ENCODE measurements at places on chromosomes 5 and 9.

GRCh38 chr5:135683189-135683588 is 104.4 kb upstream of the CXCL14 start:
- no peak for DNase-seq

DNA sequence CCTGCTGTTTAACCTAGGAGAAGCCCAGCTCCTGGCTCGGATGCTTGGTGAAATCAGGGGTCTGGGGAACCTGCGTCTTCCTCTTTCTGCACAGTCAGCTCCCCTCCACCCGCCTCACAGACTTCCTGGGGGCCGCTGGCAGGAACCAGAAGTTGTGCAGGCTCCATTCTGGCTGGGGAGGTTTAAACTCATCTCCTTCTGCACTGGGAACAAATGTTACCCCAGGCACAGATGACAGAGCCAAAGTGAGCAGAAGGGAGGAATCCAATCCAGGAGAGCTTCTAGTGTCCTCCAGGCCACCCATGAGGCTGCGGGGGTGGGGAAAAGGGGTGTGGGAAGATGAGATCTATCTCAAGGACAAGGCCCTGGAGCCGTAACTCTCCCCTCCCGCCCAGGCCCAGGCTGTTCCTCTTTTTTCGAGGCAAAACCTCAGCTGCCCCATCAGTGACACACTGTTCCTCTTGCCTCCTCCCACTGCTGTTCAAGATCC is 31.2 kb downstream of the KCNMB1 start:
- DNase-seq = no peak

DNA sequence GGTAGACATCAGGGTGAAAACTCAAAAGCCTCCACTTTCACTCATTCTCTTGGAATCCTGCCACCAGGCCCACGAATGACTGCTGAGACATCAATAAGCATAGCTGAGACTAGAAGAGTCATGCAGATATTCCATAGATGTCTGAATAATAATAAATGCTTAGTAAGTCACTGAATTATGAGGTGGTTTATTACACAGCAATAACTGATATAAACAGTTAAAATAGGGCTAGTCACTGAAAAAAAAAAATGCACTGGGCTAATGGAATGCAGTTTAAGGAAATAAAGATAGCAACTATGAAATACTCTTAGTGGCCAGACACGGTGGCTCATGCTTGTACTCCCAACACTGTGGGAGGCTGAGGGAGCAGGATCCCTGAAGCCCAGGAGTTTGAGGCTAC is 262.8 kb upstream of the CDH6 start:
- no peak for DNase-seq

GRCh38 chr9:120734607-120735410 is 20.5 kb upstream of the MEGF9 start:
- DNase-seq = no peak

DNA sequence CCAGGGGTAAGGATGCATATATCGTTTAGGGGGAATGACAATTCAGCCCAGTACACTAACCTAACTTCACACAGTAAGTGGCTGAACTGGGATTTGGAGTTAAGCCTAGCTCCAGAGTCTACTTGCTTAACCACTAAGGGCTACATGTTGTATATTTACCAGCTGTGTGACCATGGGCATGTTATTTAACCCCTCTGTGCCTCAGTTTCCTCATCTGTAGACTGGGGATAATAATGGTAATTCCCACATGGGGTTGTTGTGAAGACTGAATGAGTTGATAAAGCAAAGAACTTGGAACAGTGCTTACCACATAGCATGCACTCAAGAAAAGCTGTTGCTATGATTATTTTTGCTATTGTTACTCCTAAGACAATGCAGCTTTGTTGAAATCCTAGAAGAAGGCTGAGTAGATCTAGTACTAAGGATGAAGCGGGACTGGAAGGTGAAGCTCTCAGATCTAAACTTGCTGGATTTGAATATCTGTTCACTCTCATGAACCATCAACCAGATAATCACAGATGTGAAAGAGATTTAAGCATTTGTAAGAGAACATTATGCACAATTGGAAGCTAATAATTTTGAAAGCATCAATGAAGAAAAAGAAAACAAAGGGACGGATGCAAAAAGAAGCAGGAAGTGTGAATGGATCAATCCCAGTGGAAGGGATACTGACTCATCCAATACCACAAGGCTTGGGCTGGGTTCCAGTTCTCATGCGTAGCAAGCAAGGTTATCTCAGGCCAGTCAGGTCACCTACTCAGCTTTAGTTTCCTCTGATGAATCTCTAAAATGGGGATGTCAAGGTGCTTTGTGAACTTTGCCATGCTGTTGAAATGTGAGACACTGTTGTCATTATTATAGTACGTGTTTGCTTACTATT is 78.5 kb upstream of the TBC1D2 start:
- no peak for DNase-seq

GRCh38 chr5:148843510-148844318 is 17.3 kb downstream of the ADRB2 start:
- DNase-seq = no peak

- DNase-seq = no peak
These were observed 1664.5 kb downstream of the EFNA5 start for GRCh38 chr5:106006242-106006641.

- peak; percentile 18 for DNase-seq
These were observed 92.7 kb downstream of the SV2C start for GRCh38 chr5:76175821-76176403.

- DNase-seq = no peak
These were observed 6.5 kb downstream of the HIGD2A start for GRCh38 chr5:176394881-176395675.

DNA sequence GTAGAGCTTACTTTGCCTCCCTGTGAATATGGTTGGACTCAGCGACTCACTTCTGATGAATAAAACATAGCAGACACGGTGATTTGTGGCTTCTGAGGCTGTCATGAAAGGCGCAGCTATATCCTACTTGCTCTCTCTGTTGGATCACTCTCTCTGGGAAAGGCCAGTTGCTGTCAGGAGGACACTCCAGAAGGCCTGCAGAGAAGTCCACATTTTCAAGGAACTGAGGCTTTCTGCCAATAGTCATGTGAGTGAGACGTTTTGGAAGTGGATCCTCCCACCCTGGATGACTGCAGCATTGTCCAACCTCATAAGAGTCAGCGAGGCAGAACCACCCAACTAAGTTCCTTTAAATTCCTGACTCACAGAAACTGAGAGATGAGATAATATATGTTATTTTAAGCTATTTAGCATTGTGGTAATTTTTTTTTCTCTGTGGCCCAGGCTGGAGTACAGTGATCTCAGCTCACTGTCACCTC is 156.0 kb upstream of the MAST4 start:
- DNase-seq = no peak

DNA sequence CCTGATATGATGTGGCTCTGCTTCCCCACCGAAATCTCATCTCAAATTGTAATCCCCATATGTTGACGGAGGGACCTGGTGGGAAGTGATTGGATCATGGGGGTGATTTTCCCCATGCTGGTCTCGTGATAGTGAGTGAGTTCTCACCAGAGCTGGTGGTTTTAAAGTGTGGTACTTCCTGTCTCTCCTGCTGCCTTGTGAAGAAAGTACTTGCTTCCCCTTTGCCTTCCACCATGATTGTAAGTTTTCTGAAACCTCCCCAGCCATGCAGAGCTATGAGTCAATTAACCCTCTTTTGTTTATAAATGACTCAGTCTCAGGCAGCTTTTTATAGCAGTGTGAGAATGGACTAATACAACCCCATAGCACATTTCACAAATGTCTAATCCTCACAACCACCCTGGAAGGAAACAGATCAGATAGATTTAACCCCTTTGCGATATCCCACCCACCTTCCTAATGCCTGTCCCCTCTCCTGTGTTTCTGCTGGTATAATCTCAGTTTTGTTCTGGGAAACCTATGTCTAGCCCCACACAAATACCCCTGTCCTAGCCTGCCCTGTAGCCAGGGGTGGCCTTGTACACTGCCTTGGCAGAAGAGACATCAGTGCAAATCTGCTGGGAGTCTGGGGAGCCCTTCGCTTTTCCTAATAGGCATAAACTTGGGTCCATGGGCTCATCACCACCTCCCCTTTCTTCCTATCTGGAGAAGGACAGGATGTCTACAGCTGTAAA is 157.0 kb upstream of the RAI14 start:
- no peak for DNase-seq

DNA sequence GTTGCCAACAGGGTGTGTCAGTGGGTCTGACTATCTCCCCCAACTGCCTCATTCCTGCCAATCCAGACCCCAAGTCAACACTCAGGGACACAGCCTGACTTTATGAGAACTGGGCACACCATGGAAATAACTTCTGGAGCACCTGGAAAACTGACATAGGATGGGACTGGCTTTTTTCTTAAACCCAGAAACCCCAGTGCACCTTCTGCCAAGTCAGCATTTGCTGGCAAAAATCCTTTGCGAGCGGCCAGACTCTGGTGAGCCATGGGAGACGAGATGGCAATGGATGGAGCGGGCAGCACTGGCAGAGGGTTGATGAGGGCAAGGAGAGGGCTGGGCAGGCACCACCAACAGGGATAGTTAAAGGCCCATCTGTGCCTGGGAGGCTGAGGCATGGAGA is 114.4 kb upstream of the OSMR start:
- no peak for DNase-seq

- no peak for DNase-seq
These were observed 13.1 kb downstream of the NR6A1 start for GRCh38 chr9:124758061-124758460.

DNA sequence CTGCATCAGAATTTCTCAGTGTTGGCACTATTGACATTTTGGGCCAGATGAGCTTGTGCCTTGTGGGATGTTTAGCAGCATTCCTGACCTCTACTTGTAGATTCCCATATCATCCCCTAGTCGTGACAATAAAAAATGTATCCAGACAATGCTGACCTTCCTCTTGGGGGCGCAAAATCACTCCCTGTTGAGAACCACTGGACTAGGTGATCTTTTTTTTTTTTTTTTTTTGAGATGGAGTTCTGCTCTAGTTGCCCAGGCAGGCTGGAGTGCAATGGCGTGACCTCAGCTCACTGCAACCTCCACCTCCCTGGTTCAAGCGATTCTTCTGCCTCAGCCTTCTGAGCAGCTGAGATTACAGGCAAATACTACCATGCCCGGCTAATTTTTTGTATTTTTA is 22.6 kb downstream of the STXBP1 start:
- no peak for DNase-seq

DNA sequence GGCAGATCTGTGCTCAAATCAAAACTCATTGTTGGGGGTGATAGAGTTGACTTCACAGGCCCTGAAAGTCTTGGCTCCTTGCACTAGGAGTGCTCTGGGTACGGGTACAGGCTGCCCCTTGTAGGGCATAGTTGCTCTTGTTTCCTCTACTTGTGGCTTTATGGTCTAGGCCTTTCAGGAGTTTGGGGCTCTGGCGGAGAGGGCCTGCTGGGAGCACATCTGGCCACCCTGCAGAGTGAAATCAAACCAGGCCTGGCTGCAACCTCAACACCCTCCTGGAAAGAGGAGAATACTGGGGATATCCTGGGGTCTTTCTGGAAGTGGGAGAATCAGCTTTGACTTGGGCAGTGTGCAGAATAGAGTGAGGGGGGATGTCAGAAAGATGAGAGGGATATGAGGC is 1.5 kb downstream of the TGFBI start:
- DNase-seq = no peak

DNA sequence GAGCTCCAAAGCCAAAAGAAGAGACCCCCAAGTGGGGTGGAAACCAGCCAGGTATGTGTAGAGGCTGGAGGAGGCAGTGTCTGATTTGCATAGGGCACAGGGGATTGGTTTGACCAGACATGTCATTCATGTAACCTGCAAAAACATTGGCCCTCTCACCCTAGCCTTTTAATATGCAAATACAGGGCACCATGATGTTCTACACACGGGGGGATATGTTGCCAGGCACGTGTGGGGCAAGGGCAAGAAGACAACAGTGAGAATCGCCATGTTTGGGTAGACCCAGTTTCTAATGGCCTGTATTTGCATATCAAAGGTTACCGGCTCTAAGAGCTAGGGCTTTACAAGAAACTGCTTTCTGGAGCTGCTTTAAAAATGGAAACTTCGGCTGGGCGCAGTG is 208.9 kb downstream of the GOLPH3 start:
- peak; percentile 47 for DNase-seq

DNA sequence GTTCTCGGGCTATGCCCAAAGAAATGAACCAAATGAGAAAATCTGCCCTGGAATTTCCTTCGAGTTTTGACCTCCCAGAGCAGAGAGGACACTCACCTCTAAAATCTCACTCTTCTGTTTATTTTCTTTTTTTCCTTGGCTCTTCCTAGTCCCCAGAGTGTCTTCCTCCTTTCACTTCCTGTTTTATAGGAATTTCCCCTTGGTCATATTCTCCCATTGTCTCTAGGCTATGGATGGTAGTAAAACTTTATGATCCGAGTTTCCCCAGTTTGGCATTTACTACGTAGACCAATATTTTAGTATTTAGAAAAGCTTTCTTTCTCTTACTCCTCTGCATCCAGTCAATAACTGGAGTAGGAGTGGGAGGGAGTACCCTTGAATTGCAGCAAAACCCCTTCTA is 354.5 kb upstream of the ZNF608 start:
- no peak for DNase-seq

DNA sequence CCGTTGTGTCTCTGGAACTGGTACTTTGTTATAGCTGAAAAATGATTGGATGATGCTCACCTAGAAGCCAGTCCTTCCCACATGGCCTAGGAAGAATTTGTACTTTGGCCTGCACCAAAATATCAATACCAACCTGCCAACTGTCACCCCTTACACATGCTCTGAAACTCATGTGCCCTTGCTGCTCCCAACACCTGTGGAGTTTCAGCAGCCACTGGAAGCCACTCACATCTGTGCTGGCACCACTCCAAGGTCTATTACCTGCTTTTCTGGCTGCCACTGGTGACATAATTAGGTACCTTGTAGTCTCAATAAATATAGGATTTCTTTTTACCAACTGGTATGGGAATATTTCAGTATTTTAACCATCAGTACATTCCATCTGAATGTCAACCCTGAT is 363.6 kb downstream of the SH3GL2 start:
- DNase-seq = no peak

GRCh38 chr5:123929055-123929474 is 417.1 kb downstream of the CSNK1G3 start:
- DNase-seq = no peak

- no peak for DNase-seq
These were observed 370.8 kb downstream of the TMEM38B start for GRCh38 chr9:106065136-106065535.

DNA sequence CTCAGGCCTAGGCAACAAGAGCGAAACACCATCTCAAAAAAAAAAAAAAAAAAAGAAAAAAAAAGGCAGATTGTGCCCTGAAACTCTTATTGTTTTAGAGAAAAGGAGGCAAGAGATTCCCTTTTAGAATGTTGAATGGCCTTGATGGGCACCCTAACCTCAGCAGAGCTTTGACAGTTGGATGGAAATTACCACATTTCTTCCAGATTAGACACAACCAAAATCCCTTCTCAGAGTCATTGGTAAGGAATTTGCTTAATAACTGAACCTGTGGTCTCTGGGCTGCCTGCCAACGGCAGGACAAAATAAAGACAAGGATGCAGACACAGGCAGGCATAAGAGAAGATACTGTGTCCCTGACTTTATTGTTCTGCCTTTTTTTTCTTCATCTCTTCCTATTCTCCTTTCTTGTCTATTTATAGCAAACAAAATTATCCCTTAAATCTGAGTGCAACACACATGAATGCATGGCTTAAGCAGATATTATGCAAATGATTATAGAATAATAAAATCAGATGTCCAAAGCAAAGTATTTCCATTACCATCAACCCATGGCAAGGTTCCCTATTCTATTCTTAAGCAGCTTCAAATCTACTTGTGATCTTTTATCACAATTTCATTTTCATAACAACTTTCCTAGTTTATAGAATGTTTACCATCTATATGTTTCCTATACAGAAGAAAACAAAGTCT is 37.3 kb upstream of the TRIO start:
- DNase-seq = no peak

Data from H7 (cell line).